SJSA1 (cell line): ENCODE measurements at places on chromosomes 6 and 20.

GRCh38 chr6:6006006-6006427 lies 708 bp downstream of the NRN1 start:
- DNase-seq: no peak

GRCh38 chr6:11711984-11712711 lies 66.5 kb downstream of the ADTRP start:
- DNase-seq: no peak

DNA sequence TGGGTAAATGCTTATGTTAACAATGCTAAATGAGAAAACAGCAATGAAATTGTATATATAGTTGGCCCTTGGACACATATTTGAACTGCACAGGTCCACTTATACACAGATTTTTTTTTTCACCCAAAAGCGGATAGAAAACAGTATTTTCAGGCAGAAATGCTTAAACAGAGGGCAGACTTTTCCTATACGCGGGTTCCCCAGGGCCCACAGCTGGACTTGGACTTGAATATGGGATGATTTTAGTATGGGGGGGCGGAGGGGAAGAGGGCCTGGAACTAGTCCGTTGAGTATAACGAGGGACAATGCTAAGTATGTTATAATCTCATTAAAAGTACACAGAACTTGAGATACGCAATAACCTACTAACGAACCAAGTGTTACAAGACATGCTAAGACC lies 1.1 kb upstream of the PRSS35 start:
- DNase-seq: no peak

DNA sequence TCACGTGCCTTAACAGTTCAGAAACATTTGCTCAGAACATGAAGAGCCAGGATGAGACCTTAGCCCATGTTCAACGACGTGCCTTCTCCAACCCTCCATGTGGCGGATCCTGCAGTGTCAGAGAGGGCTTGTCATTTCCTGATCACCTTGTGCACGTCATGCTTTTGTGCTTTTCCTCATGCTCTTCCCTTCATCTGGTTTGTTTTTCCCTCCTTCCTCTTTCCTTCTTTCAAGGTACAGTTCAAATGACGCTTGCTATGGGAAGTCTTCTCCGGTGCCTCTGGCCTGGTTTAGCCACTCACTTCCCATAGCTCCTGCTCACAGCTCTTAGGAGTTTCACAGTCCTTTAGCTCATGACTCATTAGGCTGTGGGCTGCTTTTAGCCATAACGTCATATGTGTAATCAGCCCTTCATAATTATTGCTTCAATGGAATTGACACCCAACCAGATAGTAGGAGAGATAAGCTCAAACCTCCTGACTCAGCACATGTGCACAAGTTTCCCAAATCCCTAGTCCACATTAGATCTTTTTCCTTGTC lies 102.7 kb upstream of the CNKSR3 start:
- DNase-seq: no peak

DNA sequence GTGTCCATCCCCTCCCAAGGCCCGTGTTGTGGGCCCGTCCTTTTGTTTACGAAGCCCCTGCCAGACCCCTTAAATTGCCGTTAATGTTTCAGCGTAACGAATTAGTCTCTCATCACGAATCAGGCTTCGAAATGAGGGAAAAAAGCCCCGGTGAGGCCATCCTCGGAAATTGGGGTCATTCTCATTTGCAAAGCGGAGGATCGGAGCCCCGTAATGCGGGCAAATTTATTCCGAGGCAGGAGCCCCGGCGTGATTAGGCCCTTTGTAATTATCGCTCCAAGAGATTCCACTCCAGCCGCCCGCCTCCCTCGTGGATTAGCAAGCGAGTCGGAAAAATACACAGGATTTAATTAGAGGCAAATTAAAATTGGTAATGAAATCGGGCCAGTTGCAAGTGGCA lies 44.9 kb upstream of the MDFI start:
- DNase-seq: no peak

DNA sequence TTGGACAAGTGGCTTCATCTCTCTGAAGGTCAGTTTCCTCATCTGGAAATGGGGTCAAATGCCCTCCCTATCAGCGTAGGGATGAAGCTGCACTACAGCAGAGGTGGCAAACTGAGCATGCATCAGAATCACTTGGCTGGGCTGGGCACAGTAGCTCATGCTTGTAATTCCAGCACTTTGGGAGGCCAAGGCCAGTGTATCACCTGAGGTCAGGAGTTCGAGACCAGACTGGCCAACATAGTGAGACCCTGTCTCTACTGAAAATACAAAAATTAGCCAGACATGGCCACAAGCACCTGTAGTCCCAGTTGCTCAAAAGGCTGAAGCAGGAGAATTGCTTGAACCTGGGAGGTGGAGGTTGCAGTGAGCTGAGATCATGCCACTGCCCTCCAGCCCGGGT lies 6.7 kb upstream of the MMP9 start:
- DNase-seq: no peak

GRCh38 chr6:74069089-74069581 lies 373.1 kb downstream of the CD109 start:
- no peak for DNase-seq

- DNase-seq: no peak
Measured at GRCh38 chr6:39909701-39910100, 24.6 kb downstream of the MOCS1 start.

DNA sequence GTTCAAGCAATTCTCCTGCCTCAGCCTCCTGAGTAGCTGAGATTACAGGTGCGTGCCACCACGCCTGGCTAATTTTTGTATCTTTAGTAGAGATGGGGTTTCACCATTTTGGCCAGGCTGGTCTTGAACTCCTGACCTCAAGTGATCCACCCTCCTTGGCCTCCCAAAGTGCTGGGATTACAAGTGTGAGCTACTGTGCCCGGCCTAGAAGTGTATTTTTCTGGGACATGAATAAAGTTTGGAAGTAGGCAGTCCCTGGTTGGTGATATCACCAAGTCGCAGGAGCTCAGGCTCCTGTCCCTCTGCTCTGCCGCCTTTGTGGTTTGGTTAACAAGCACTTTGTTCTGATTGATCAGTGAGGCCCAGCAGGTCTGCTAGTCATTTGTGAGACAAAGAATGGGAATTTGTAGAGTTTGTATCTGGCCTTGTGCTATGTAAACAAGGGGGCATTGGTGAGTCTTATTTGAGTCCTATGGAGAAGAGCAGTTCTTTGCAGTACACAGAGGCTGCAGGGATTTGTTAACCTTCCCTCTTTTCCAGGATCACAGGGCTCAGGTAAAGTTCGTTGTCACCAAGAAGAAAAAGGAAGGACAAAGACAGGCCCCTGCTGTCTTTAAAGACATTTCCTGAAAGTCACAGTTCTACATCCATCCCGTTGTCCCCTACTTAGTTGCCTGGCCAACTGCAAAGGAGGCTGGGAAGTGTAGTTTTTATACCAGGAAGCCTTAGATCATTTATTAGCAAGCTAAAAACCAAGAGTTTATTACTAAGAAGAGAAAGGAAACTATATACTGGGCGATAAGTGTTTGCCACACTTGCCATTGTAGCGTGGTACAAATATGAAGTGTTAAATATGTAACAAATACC lies 13.1 kb downstream of the MTHFD1L start:
- no peak for DNase-seq

- no peak for DNase-seq
Measured at GRCh38 chr20:43999848-44000247, 85.2 kb downstream of the TOX2 start.

DNA sequence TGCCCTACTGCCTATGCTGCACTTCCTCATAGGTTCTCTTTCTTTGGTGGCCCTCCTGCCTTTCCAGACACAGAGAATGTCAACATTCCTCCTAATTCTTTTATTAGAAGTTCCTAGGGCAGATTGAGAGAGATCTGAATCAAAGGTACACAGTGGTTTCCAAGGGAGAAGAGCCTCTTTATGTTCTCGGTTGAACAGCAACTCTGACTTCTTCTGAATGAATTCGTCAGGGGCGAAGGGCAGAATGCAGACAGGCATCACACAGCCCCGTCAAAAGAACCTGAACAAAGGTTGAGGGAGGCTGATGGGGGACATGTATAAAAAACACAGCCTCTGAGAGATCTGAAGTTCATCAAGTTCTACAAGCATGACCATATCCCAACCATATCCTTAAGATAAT lies 68.1 kb upstream of the DTNBP1 start:
- DNase-seq: no peak

DNA sequence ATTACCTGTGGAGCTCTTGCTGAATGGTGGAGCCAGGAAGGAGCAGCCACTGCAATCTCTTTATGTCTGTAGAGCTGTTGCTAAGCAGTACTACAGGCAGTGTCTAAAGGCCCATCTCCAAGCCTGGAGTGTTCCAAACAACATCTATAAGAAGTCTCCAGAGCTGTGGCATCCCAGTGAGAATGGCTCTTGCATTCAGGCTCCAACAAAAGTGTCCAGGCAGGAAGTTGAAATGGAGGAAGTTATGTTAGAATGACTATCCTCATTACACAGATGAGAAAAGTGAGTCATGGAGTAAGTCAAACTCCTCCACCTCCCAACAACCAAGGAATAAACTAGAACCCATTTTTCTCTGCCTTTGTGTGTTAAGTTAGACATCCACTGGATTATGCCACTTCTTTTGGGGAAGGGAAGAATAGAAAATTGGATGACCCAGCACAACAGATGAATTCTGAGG lies 288.5 kb upstream of the STXBP5 start:
- DNase-seq: peak; percentile 52

DNA sequence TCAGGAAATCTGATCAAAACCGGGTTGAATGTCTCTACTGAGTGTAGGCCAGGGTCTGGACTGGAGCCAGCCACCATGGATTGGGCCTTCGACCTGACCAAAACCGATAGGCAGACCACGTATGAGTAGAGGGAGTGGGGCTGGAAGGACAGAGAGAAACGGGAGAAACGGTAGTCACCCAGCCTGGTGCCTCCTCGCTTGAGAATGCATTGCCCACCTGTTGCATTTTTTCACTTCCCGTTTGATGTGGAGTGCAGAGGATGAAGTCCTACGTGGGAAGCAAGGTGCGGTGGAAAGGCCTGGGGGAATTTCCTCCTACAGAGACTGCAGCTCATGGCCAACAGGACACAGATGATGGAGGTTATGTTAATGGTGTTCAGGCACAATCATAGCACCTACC lies 53.9 kb upstream of the ECI2 start:
- DNase-seq: no peak

DNA sequence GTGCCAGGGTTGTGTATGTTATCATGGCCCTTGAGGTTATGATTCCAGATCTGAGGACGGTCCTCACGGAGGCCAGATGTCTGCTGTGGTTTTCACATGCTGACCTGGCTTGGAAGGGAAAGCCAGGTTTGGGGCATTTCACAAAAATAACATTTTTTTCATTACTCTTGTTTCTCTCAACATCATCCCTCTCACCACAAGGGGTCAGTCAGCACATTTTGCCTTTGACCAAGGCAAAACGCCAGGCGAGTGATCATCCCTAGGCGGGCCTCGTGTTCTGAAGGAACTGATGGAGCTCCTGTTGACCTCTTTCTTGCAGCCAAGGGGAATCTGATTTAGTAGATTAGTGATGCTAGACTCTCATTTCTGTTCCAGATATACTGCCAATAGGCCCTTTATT lies 133.5 kb downstream of the TBC1D7 start:
- no peak for DNase-seq

GRCh38 chr6:106125925-106126435 lies 39.8 kb downstream of the PRDM1 start:
- DNase-seq: no peak

DNA sequence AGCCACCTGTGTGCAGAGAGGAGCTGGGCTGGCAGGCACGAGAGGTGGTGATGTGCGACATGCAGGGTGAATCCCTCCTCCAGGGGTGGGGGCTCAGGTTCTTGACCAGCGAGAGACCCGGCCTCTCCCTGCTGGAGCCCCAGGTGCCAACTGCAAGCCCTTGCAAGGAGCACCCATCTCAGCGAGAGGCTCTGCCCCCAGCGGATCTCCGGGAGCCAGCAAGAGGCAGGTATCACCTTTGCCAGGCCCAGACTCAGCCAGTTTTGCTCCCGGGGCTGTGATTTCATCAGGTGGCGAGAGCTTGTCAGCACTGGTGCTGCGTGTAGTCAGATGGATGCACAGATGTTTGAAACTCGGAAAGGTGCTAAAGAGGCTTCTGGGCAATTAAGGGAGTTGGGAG lies 87.7 kb downstream of the TFAP2C start:
- no peak for DNase-seq

DNA sequence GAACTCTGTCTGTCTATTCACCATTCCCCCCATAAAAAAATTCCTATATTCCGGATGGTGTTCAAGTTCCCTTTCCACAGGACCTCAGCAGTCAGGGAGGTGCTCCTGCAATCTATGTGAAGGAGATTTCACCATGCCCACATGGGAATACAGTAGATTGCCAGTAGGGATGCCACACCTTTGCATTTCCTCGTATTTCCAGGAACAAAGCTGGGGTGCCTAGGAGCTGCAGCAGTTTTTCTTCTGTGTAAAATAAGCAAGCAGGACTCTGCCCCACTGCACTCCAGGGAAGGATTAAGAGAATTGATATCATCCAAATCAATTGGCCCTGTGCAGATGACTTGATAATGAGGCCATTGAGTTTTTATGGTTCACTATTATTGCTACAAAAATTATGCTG lies 7.4 kb upstream of the KIF16B start:
- no peak for DNase-seq

- DNase-seq: no peak
Measured at GRCh38 chr20:62800314-62801259, 4.0 kb upstream of the OGFR start.

DNA sequence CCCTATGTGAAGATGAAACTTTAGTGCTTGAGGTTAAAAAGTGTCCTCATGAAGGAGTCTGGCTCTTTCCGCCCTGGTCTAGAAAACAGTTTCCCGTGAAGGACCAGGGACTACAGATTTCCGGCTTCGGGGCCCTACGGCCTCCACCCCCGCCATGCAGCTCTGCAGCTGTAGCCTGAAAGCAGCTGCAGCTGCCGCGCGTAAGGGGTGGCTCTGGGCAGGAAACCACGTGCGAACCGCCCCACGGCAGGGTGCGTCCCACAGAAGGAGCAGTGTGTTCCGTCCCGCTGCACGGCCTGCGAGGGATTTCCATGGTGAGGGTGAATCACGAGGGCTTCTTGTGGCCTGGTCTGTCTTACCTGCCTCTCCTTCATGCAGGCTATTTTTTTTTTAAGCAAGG lies 117.0 kb downstream of the ERMARD start:
- DNase-seq: peak; percentile 31

GRCh38 chr6:134819863-134820800 lies 129.8 kb downstream of the ALDH8A1 start:
- DNase-seq: no peak

- DNase-seq: no peak
Measured at GRCh38 chr6:10453596-10453995, 38.7 kb upstream of the TFAP2A start.

DNA sequence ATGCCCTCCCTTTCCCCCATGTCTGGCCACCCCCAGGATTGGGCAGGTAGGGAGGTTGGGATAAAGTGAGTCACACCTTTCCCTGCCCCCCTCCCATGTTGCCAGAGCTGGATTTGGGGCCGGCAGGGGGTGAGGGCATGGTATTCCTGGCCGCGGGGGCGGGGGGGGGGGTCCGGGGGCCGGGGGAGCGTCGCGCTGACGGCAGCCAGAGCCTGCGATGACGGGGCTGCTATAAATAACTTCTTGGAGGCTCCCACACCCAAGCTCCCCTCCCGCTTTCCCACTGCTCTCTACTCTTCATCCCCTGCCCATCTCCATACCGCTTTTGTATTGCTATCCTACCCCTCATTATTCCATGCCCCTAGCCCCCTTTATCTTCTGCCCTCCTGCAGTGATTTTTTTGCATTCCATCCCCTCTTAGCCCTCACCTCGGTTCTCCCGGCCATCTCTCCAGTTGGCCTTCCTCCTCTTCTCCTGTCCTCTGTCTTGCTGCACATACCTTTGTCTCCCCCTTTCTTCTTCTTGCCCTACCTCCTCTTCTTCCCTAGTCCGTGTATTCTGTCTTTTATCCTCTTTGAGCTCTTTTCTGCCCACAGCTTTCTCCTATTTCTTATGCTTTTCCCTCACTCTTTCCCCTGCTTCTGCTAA lies 13.8 kb downstream of the SYNGAP1 start:
- DNase-seq: no peak
